ENCODE measurements at places on chromosomes 2 and 18.

GRCh38 chr2:120384486-120385354, 38.8 kb downstream of the INHBB start:
- DNase-seq: no peak

DNA sequence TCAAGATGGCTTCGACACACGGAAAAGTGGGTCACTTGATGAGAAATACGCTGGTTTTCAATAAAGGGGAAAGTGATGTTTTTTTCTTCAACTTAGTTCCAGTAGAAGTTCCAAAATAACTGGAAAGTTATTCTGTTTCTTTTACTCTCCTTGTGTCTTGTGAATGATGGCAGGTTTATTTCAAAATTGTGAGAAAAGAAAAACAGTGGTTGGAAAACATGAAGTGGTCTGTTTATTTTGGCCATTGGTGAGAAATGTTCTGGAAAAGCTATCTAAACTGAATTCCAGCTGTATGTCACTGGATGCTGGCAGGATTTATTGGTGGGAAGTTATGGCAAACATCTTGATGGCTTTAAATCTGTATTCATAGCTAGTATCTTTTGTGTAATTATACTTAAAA, 484.1 kb downstream of the DCC start:
- no peak for DNase-seq

DNA sequence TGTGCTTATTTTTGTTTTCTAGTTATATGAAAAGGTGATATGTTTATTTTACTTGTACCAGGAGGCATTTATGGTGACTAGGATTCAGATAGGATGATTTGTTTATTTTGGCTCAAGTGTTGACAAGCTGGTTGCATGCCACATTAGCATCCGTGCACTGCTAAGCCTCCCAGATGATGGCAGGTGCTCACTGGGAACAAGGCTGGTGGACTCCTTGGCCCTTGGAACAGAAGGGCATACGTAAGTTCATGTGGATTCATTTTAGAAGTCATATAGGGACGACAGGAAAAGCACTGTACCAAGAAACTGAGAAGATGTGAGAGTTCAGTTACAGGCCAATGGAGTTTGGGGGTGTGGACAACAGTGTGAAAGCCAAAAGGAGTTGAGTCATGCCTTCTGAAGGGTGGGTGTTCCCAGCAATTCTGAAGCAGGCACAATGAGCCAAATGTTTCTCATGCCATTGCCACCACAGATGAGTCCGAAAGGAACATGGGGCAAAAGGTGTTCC, 166.2 kb downstream of the PHLPP1 start:
- peak; percentile 54 for DNase-seq

GRCh38 chr2:128395640-128396499, 77.2 kb upstream of the HS6ST1 start:
- DNase-seq: no peak

DNA sequence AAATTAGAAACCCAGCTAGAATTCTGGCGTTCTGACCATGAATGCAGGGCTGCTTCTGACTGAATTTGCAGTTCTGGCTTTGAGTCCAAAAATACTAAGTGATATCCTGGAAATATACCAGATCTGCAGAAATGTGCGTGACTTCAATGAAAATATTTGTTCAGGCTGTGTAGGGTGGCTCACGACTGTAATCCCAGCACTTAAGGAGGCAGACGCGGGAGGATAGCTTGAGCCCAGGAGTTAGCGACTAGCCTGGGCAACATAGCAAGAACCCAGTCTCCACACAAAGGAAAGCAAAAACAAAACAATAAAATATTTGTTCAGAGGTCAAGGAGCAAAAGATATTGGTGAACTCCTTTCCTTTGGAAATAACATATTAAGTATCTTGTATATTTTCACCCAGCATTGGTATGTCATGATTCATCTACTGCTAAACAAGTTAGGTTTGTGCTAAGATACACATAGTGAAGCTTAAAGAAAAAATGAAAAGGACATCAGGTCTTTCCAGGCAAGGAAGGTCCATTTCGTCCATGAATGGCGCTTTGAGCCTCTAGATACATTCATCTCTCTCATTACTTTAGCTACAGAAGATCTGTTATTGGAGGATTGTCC, 239.2 kb downstream of the CMPK2 start:
- no peak for DNase-seq

DNA sequence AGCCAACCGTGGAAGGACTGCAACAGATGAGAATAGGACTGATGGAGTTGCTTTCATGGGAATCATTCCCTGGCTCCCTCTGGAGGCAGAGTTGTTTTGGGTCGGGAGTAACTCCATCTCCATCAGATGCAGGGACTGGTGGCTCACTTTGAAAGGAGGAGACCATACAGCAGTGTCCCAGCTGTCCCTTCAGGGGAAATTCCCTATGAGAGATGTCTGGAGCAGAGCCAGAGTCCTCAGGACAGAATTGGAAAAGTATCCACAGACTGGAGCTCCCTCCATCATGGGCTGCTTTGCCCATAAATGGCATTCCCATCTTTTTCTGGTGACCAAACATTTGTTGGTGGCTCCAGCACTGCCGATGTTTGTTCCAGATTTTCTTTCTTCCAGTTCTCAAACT, 144.3 kb downstream of the NCK2 start:
- DNase-seq: no peak

DNA sequence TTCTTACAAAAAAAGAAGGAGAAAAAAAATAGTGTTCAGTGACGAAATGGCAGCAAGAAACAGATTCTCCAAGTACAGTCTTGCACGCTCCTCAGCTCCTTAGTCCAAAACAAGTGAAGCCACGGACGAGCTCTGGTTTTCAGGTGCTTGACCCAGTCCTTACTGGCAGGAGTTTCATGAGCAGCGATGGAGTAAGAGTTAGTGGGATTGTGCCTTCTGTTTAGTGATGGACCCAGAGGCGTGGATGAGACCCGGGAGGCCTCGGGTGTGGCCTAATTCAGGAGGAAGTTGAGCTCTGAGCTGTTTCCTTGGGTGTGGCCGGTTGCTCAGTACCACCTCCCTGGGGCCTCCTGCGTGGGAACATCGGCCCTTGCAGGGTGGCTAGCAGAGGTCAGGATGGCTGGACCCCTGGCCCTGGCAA, 52.0 kb downstream of the KIF5C start:
- no peak for DNase-seq

DNA sequence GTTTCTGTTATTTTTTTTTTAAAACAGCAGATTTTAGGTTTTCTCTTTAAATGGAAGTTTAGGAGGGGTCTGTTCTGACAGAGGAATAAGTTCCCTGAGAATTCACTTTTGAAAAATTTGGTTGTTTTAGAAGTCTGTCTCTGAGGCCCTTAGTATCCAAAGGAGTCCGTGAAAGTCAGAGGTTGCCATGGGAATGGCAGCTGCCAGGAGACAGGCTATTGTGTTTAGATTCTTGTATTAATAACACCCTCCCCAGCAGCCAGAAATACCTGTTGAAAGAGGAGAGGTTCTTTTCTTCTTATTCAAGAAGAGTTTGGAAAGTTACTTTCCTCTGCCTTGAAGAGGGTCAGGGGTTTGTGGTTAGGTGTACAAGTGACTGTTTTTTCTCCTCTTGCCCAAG, 29.5 kb downstream of the TNP1 start:
- no peak for DNase-seq

GRCh38 chr2:18373664-18374063, 186.8 kb downstream of the RDH14 start:
- no peak for DNase-seq

- DNase-seq: no peak
These were observed 276.5 kb upstream of the NRP2 start for GRCh38 chr2:205405752-205406151.

DNA sequence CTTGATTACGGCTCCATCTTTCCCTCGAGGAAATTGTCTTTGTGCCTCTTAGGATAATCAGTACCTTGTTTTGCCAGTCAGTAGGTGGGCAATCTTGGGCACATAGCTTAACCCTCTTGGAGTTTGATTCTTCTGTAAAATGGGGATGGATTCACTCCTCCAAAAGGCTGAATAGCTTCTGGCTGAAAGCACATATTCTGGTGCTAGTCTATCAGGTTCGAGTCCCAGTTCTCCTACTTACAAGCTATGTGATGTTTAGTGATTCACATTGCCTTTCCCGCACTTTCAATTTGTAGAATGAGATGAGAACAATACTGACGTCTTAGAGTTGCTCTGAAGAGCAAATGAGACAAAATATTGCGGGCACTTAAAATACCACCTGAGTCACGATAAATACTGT, 43.9 kb downstream of the ATIC start:
- DNase-seq: no peak

GRCh38 chr2:49490710-49491109, 336.4 kb upstream of the FSHR start:
- DNase-seq: peak; percentile 29

DNA sequence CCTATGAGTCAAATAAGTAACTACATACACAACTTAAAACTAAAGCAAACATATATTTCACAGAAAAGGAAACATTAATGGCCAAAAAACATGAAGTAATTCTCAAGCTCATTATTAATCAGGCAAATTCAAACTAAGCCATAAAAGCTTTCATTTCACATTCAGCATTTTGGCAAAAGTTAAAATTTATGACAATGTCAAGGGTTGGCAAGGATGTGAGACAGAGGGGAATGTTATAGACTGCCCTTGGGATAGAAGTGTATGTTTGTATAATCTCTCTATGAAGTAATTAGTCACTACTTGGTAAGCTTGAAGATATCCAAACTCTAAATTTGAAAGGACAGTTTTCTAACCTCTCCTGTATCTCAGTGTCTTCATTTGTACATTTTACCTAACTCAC, 539.4 kb downstream of the RIT2 start:
- no peak for DNase-seq

- no peak for DNase-seq
These were observed 296.8 kb downstream of the STK39 start for GRCh38 chr2:167950571-167950970.

- DNase-seq: no peak
These were observed 62.7 kb downstream of the MBP start for GRCh38 chr18:77069931-77070330.

DNA sequence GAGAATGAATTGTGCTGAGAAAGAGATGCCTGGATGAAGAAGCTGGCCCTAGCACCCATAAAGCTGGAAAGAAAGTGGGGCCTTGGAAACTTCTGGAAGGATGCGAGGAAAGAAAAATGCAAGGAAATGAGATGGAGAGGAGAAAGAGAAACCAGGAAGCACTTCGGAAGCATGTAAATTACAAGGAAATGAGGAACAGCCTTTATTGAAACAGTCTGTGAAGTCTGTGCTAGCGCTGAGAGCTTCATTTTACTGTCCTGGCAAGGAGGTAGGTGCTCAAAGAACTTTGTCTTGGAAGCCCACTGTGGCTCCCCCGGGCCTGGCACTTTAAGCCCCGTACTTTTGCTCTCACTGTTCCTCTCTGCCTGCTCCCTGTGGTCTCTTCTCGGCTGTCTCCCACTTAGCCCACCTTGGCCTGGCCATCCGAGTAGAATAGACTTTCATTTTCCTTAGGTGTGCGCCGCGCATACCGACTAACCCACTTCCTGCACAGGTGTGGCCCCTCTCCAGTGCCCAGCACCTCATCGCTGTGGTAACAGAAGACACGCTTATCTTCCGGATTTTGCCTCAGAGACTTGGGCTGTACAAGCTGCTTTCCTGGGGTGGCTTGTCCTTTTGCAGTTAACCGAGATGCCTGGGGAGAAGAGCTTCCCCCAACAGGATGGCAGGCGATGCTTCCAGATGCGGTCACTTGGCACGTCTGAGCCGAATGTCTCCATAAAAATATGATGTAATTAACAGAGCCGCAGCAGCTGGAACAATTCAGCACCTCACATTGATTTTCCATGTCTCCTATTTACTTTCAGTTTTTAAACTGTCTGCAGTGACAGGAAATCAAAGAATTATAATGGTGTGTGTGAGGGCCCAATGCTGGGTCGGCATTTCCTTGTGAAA, 199.6 kb downstream of the HRH4 start:
- no peak for DNase-seq

DNA sequence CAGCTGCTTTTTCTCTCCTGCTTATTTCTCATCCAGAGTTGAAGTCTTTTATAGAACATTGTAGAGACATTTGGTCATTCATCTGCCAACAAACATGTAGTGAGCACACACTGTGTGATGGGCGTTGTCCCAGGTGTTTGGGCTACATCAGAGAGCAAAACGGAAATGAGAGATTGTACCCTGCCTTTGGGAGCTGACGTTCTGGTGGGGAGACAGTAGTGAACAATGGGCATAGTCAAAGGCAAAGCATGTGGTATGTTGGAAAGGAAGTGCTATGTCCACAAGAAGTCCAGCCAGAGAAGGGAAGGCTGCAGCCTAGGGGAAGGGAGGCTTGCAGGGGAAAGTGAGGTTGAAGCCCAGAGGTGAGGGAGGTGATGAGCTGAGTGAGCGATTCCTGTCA, 78.1 kb downstream of the PIEZO2 start:
- no peak for DNase-seq

DNA sequence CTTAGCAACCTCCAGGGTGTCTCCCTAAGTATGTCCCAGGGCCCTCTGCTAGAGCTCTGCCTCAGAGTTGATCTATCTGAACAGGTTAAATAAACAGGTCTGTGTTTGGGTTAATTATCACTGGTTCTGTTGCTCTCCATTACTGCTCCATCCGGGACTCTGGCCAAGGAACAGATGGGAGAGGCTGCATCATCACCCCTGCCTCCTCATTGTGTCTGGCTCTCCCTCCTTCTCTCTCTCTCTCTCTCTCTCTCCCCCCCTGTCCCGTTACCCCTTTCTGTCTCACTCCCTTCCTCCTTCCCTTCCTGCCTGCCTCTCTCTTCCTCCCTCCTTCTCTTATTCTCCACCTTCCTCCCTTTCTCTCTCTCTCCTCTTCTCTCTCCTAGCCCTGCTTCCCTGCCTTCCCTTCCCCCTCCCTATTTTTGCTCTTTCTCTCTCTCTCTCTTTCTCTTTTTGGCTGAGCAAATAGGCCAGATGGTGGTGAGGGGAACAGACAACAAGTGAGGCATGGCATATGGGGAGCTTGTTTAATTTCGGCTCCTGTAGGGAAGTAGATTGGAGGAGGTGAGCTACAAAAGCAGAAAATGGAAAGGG, 62.1 kb downstream of the SETBP1 start:
- DNase-seq: no peak

GRCh38 chr2:71548646-71549425, 95.5 kb downstream of the DYSF start:
- peak; percentile 31 for DNase-seq

DNA sequence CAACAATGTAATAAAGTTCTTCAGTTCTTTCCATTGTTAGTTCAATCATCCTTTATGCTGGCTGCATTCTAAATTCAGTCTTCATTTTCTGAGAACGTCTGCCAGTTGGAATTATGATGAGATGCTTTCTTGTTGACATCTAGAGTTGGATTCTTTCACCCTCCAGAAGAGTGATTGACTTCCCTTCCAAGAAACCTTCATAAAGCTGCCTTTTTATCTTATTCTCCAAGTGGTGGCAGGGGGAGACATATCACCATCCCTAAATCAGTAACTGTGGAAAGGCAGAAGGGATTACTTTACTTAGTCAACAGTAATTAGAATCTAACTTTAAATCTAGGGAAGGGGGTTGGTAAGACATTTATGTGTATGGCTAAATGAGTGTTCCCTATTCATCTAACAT, 86.8 kb upstream of the GULP1 start:
- DNase-seq: no peak

DNA sequence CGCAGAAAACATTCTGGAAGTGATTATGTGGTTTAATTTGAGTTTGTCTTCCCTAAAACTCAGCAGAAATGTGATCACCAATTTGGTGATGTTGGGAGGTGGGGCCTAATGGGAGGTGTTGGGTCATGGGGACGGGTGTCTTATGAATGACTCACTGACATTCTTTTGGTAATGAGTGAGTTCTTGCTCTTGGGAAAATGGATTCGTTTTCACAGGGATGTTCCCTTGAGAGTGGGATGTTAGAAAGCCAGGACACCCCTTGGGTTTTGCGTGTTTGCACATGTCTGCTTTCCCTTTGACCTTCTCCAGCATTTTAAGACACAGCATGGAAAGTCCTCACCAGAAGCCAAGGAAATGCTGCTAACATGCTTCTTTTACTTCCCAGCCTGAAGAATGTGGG, 321.5 kb upstream of the NT5C1B start:
- DNase-seq: peak; percentile 7

GRCh38 chr2:214465363-214466146, 54.7 kb downstream of the VWC2L start:
- peak; percentile 24 for DNase-seq
